Right hindlimb (tissue), 1 donor: ENCODE measurements at places on chromosomes 13 and 19.

GRCh38 chr13:93254775-93255174, 28.2 kb downstream of the GPC6 start:
- DNase-seq: no peak

DNA sequence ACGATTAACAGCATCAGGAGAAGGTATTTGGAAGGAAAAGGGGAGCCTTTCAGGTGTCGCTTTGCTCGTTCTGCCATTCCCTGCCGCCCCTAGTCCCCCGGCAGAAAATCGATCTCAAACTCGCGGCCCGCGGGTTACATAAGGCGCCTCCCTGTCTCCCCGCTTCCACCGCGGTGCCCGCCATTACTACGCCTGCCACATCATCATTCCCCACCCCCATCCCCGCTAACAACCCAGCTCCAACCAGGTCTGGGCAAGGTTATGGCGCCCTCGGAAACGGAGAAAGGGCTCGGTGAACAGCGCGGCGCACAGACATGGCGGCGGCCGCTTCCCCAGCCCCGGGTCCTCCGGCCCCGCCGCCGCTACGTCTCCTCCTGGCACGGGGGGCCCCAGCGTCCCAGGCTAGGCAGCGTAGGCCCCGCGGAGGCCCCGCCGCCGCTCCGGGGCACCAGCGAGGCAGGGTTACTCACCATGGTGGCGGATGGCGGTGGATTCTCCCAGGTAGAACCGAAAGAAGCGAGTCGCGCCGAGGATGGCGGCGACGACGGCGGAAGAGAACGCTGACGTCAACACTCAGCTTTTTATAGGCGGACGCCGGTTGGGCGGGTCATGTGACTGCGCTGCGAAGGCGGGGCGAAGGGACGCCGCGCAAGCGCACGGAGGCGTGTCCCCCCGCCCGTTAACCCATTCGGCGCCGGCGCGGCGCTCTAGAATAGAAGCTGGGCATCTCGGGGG, at the start of gene EEF2:
Gene EEF2 (minus strand): TSS at position 556 of the 735 bp plus-strand sequence. CDS start 83 bp downstream, at position 473.
- DNase-seq: peak; percentile 91

- peak; percentile 48 for DNase-seq
Measured at GRCh38 chr19:17243830-17244617, 1.7 kb downstream of the NR2F6 start.

DNA sequence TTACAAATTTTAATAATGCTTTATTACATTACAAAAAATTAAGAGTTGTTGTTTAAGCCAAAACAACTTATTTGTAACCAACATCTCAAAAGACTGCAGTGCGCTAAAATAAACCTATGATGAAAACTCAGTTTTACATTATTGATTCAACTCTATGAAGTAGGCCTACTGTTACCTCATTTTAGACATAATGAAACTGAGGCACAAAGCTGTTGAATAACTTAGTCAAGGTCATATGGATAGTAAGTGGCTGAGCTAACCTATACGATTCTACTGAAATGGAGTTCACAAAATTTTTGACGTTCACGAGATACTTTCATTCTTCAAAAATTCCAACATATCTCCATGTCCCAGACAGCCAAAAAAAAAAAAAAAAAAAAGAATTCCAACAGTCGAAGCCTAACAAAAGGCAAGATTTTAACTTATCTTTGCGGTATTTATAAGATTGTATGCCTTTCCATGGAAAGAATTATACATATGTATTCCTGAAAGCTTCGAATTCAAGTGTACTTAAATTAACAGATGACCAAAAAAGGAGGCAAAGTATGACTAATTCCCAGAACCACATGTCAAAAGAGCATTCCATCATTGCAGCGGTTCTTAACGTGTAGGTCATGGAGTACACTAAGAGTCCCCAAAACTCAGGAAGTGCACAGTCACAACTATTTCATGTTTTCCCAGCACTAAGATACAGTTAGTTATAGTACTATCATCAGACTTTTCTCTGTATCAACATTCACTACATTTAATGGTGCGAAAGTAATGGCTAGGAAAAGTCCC, 69.4 kb downstream of the PSPC1 start:
- DNase-seq: no peak

DNA sequence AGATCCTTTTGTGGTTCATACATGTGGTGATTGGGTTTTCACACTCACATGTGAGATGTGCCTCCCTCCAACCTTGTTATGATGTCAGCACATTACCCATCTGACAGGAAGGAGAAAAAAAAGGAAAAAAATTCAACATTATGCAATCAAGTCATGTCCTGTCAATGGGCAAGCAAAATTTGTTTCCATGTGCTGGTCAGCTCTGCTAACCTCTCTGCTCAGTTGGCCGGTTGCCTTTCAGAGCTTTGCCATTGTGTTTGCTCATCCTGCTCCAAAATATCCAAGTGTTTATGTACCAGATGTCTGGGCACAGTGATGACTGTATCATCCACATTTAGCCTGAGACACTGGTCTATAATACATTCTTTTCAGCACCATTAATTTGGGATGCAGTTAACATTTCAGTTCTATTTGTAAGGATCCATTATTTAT, 27.0 kb upstream of the METTL21C start:
- no peak for DNase-seq

DNA sequence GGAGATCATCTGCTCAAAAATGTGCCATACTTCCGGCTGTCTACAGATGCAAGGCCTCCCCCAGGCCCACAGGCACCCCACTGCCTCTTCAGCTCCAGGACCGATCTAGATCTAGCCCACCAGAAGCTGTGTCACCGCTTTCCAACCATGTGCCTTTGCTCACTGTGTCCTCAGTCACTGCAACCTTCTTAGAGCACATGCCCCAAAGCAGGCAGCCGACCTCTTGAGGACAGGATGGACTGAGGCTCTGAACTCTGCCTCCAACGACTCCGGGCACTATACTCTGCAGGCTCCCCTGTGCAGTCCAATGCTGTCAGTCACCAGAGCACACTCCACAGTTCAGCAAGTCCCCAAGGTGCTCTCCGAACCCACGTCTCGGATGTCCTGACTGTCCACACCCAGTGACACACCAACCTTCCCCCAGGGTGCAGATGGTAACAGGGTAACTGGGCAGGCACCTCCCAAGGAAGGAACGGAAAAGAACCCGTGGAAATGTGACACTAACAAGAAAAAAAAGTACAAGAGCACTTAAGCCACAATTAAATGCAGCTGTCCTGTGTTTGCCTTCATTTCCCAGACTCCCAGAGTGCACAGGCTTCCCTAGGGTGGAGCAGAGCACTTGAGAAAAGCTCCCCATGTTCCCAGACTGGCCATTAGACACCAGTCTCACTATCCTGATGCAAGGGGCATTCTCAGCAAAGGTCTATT, 4.8 kb downstream of the STK24 start:
- peak; percentile 36 for DNase-seq

DNA sequence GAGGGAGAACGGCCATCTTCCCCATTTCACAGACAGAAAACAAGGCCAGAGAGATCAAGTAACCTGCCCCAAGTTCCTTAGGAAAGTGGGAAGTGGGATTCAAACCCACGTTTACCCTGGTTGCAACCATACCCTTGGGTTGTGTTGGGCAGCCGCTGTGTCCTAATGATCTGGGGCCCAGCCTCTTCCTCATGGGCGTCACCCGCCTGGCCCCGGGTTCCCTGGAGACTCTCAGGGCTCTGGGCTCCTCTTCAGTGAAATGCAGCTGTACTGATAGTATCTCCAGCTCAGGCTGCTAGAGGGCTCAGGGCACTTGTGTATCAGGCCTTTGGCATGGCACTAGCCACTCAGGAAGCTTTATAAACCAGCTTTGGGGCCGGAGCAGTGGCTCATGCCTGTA, 9.8 kb downstream of the TMED1 start:
- DNase-seq: no peak

GRCh38 chr13:33446821-33447725, 161.5 kb upstream of the STARD13 start:
- no peak for DNase-seq

- no peak for DNase-seq
Measured at GRCh38 chr19:3964256-3965194, 6.4 kb downstream of the DAPK3 start.

GRCh38 chr19:28980236-28980868, 232.6 kb downstream of the UQCRFS1 start:
- DNase-seq: no peak

GRCh38 chr13:98143157-98143553, 261 bp downstream of the FARP1 start:
- DNase-seq: peak; percentile 80

GRCh38 chr19:57701625-57702024, 7.4 kb downstream of the ZNF154 start:
- no peak for DNase-seq

- DNase-seq: no peak
Measured at GRCh38 chr13:105725887-105726286, 809.6 kb downstream of the EFNB2 start.

- no peak for DNase-seq
Measured at GRCh38 chr19:47186446-47187334, 44.3 kb downstream of the BBC3 start.

DNA sequence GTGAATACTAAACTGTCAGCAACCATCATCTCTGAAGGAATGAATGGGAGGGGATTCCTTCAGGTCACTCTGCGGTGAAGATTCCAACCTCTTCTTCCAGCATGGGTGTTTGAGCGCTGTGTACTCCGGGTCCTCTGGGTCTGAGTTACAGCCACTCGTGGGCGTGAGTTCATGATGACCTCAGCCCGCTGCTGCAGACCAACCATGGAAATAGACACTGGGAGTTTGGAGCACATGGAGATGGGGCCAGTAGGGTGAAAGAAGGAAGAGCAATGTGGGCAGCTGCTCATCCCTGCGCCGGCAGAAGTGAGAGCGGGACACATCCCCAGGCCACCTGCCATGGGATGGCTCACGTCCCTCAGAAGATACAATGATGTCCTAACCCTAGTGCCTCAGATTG, 16.8 kb upstream of the RAB20 start:
- no peak for DNase-seq

DNA sequence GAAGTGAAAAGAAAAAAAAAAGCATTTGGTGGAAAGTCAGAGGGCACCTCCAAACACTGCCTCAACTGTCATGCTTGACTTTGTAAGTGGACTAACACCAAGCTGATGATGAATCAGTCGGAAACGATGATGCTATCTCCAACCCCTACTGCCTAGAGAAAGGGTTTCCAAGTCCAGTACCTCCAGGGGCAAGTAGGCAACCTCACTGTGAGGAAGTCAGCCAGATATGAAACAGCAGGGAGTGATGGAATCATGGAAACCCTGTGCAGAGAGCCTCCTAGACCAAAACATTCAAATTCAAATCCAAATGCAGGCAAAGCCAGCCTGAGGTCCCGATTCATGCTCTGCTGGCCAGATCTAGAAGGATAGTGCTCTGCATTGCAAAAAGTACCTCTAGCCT, 100.9 kb upstream of the SERP2 start:
- no peak for DNase-seq

DNA sequence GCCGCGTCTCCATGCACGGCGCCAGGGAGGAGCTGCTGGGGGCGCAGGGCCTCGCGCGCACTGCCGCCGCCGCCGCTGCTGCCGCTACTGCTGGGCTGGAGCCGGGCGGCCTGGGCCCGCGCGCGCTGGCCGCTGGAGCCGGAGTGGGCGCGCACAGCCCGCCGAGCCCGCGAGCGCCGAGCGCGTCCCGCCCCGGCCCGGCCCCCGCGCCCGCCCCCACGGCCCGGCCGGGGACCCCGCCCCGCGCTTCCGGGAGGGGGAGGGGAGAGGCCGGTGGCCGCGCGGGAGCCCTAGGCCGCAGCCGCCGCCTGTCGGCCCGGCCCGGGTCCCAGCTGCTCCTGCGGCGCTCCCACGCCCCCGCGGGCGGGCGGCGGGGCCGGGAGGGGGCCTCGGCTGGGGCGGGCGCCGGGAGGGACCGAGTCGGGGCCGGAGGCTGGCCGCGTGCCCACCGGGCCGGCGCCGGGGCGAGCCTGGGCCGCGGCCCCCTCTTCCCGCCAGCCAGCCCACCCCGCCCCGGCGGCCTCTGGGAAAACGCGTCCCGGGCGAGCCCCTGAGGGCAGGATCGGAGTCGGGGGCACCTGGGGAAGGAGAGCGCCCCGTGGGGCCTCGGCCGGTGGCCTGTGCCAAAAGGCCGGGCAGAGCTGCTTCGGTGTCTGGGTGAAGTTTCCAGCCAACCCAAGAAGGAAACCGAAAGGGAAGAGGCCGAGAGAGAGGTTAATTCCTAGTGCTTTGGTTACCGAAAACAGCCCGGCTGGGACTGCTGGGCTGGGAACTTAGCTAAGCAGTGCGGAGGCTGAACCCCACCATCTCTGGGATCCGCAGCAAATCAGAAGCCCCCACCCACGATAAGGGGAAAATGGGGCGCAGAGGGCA, at the start of gene STK24:
Gene STK24 (minus strand): TSS at position 145 of the 873 bp plus-strand sequence. CDS start 321 bp downstream, outside the sequence.
- peak; percentile 84 for DNase-seq

- DNase-seq: no peak
Measured at GRCh38 chr13:83940742-83941141, 58.5 kb upstream of the SLITRK1 start.

GRCh38 chr13:113045251-113046127, 60.1 kb upstream of the F7 start:
- DNase-seq: no peak

DNA sequence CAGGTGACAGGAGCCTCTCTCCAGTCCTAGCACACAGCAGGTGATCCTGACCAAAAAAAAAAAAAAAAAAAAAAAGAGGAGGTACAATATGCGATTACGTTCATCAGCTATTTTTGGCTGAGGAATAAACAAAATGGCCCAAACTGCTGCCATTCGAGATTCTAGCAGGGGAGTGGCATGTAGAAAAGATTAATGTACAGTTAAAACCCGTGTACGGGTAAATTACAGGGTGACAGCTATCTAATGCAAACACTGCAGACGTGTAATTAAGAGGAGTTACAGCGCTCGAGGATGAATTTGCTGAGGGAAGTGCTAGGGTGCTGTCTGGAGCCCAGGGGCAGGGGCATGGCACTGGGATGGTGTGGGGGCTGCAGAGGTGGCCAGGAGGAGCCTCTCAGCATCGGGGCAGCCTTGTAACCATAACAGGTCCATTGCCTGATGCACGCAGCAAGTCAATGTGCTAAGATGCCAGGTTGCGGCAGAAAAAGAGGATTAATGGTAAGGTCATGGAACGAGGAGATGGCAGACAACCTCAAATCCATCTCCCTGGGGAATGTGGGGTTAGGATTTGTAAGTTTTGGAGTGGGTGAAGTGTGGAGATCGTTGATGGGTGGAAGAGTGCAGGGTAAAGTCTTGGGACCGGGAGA, 17.4 kb downstream of the CHST8 start:
- no peak for DNase-seq

DNA sequence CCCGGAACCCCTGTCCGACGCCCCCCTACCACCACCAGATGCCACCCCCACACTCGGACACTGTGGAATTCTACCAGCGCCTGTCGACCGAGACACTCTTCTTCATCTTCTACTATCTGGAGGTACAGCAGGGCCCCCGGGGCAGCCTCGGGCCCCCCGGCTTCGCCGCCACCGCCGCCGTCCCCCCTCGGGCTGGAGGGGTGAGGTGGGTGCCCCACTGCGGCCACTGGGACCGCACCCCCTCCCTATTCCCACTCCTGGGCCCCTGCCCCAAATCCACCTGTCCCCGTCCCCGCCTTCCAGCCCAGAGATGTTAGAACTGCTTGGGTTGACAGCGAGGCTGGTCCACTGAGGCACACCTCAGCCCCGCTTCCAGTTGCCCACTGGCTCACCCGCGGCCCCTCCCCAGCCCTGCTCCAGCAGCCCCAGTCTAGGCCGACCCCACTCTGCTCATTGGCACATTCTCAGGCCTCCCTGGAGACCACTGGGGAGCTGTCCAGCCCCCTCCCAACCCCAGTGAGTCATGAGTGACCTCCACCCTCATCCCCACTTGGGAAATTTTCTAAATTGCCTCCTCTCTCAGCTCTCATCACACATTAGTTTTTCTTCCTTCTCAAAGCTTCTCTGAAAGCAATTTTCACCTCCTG, 6.5 kb downstream of the LENG1 start:
- no peak for DNase-seq

- no peak for DNase-seq
Measured at GRCh38 chr13:41605319-41606285, 148.3 kb downstream of the RGCC start.

GRCh38 chr13:79459906-79460305, 21.0 kb upstream of the NDFIP2 start:
- no peak for DNase-seq
